CD8-positive, alpha-beta memory T cell (primary cell): ENCODE measurements at places on chromosomes 13 and 19. TPM values are rescaled to one million over a fixed set of nuclear protein-coding genes. Genes with fewer than 3 reads are reported as not detected.

The NCR1 gene
- 2.8 TPM for polyA plus RNA-seq

DNA sequence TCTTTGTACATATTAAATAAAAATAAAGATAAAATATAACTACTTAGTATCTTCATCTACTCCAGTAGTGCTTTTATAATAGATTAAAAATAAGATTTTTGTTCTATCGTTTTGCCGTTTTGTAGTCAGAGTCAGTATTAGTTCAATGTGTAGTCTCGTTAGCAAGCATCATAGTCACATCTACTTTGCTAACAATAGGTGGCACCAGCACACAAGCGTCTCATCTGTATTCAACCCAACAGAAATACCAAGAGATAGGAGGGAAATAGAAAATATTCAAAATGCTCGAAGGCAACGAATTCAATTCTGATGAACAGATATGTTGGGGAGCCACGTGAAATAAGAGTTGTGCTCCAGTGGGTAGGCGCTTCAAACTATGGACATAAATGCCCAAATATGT is 21.4 kb upstream of the MICU2 start:
- H3K4me1 ChIP-seq = no peaks in the 10 kb centered on the region
- no peak for DNase-seq
- H3K36me3 ChIP-seq = no peaks in the 10 kb centered on the region
- no peak overlapping the region for H3K4me3 ChIP-seq
- H3K27me3 ChIP-seq = peaks cover 3% of the 10 kb centered on the region
- H3K27ac ChIP-seq = no peak overlapping the region

DNA sequence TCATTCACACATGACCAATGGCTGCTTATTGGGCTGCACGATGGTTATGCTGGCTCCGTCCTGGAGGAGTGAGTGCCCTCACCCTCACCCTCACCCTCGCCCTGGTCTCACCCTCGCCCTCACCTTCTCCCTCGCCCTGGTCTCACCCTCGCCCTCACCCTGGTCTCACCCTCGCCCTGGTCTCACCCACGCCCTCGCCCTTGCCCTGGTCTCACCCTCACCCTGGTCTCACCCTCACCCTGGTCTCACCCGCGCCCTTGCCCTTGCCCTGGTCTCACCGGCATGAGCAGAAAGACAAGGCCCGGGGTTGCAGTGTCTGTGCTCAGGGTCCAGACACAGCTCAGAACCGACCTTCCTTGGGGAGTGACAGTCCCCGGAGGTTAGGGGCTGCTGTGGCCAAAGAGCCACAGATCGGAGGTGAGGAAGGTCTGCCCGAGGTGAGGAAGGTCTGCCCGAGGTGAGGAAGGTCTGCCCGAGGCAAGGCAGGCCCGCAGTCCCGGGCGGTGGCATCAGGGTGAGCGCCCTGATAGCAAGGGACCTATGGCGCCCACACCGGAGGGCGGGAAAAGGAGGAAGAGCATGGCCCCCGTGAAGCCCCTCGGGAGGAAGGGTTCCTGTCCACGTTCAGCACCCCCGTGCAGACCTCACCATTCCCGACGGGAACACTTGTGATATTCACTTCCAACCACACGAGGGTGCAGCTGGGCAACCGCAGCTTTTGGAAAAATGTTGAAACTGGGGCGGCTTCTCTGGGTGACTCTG is 65.6 kb downstream of the MCF2L start:
- no peaks in the 10 kb centered on the region for H3K36me3 ChIP-seq
- H3K4me3 ChIP-seq = no peak overlapping the region
- no peaks in the 10 kb centered on the region for H3K27me3 ChIP-seq
- no peak for DNase-seq
- no peaks in the 10 kb centered on the region for H3K4me1 ChIP-seq

DNA sequence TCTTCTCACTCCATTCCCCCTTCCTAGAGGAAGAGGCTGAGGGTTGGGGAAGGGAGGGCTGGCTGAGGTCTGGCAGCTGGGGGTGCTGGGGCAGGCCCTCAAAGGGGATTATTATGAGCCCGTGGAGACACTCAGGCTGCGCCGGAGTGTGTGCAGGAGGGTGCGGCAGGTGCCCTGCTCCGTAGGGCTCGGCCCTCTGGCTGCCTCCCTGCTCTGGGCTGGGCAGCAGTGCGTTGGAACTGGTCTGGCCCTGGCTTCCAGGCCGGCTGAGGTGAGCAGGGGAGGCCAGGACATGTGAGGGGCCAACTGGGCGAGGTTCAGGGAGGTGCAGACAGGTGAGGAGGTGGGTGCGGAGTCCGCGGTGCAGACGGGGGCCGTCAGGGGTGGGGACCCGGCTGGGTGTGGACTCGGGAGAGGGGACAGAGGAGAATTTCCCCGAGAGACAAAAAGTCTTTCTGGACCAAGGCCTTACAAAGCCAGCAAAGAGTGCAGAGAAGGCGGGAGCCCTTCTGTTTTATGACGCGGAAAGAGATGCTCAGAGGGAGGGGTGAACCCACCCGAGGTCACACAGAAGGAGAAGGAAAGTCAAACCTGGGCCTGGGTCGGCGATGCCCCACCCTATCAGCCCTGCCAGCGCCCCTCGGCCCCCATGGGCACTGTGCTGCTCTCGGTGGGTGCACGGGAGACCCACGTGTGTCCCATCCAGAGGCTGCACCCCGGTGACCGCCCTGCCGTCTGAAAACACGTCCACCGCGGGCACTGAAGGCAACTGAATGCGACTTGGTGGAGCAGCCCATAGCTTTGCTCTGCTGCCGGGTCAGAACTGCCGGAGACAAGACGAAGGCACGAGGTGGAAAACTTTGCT is 31.0 kb downstream of the PIP5K1C start:
- peaks cover 22% of the 10 kb centered on the region for H3K4me1 ChIP-seq
- no peak for DNase-seq

GRCh38 chr19:10503002-10503789 is at the start of gene KEAP1:
TSS of gene KEAP1 (minus strand) at chr19:10503356. CDS start at chr19:10500033, 3,323 bp downstream.
- H3K36me3 ChIP-seq = peaks cover 12% of the 10 kb centered on the region
- peak within 1 kb of the TSS; percentile 72 for H3K4me3 ChIP-seq
- H3K27me3 ChIP-seq = no peaks in the 10 kb centered on the region
- no peak for DNase-seq

- H3K27me3 ChIP-seq = peaks cover 36% of the 10 kb centered on the region
- peak; percentile 70 for DNase-seq
- H3K27ac ChIP-seq = no peak overlapping the region
- H3K4me1 ChIP-seq = peaks cover 37% of the 10 kb centered on the region
These were observed 3.3 kb upstream of the RGL3 start for GRCh38 chr19:11422163-11423065.

The ZNF554 gene
- polyA plus RNA-seq = 5.7 TPM

The PRR20E gene
- polyA plus RNA-seq = not detected

GRCh38 chr13:50393628-50394027 is 378.4 kb downstream of the KCNRG start:
- H3K36me3 ChIP-seq = no peaks in the 10 kb centered on the region
- no peak overlapping the region for H3K27ac ChIP-seq
- H3K4me1 ChIP-seq = no peaks in the 10 kb centered on the region
- DNase-seq = no peak
- no peaks in the 10 kb centered on the region for H3K27me3 ChIP-seq

- no peak for DNase-seq
- no peak overlapping the region for H3K4me3 ChIP-seq
- no peak overlapping the region for H3K27ac ChIP-seq
These were observed 43.4 kb upstream of the PDCD5 start for GRCh38 chr19:32537580-32537979.

The PROSER1 gene
- 20.2 TPM for polyA plus RNA-seq

DNA sequence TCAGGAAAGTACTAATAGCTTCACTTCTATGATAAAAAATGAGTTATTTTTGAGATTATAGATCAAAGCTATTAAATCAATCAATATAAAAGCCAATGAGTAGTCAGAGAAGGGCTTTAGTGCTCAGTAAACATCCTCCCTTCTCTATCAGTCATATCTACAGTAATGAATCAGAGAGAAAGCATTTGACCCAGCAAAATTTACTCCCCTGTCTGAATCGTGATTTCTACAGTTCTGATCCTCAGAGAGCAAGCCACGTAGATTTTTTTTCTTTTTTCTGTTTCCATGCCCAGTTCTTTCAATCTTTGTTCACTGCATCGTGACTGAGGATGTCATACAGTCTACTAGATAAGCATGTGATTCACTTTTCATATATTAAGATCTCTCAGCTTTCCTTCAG is 16.2 kb upstream of the MBNL2 start:
- H3K36me3 ChIP-seq = no peaks in the 10 kb centered on the region
- H3K4me1 ChIP-seq = peaks cover 13% of the 10 kb centered on the region
- no peak for DNase-seq
- H3K27me3 ChIP-seq = no peaks in the 10 kb centered on the region

- no peak overlapping the region for H3K4me3 ChIP-seq
- peaks cover 6% of the 10 kb centered on the region for H3K27me3 ChIP-seq
- no peak overlapping the region for H3K27ac ChIP-seq
- H3K4me1 ChIP-seq = peaks cover 11% of the 10 kb centered on the region
These were observed 3.5 kb upstream of the ZFP82 start for GRCh38 chr19:36421749-36422481.

The KASH5 gene
- not detected for polyA plus RNA-seq

DNA sequence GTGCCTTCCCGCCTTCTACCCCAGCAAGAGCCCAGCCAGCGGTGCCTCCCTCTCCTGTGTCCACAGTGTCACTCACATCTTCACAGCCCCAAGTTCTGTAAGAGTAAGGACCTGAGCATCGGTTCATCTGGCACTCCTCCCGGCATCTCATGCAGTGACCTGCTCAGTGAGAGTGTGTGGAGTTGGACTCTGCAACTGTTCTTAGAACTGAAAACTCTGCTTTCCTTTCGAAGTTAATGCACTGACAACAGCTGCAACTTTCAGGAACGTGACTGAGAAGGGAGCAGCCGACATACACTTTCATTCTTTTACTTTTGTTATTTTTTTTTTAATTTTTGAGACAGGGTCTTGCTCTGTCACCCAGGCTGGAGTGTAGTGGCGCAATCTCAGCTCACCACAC is 41.2 kb downstream of the CEP89 start:
- H3K4me3 ChIP-seq = no peak overlapping the region
- no peak overlapping the region for H3K27ac ChIP-seq
- DNase-seq = no peak
- H3K4me1 ChIP-seq = no peaks in the 10 kb centered on the region

The C13orf42 gene
- not detected for polyA plus RNA-seq

DNA sequence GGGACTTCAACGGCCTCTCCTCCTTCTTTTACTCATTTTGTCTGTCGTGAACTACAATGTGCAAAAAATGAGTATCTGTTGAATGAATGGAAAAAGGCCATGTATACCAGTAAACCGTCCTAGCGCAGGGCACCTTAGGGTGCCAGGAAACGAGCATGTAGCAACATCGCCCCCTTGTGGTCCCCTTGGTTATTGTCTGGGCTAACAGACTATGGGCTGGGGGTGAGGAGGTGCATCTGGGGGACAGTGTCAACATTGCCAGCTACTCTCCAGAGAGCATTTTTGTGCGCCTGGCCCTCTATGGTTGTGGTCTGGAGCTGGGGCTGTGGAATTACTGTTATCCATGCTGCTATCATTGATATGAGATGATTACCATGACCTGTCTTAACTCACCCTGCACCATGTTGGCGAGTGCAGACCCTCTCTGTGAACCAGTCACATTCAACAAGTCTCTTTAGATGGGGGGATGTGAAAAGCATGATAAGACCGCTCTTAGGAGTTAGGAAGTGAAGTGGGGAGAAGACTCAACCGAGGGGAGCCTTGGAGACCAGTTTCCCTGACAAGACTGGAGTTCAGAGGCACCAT is 22.8 kb upstream of the SIGLEC11 start:
- H3K36me3 ChIP-seq = peaks cover 20% of the 10 kb centered on the region
- no peaks in the 10 kb centered on the region for H3K27me3 ChIP-seq
- peak; percentile 68 for DNase-seq
- no peak overlapping the region for H3K27ac ChIP-seq

The MBD3L5 gene
- not detected for polyA plus RNA-seq

GRCh38 chr13:100184095-100184494 is 95.2 kb downstream of the PCCA start:
- peaks cover 14% of the 10 kb centered on the region for H3K4me1 ChIP-seq
- H3K27ac ChIP-seq = no peak overlapping the region
- no peak for DNase-seq
- H3K36me3 ChIP-seq = no peaks in the 10 kb centered on the region

- peaks cover 18% of the 10 kb centered on the region for H3K36me3 ChIP-seq
- no peaks in the 10 kb centered on the region for H3K27me3 ChIP-seq
- no peak overlapping the region for H3K27ac ChIP-seq
- no peak overlapping the region for H3K4me3 ChIP-seq
- no peaks in the 10 kb centered on the region for H3K4me1 ChIP-seq
These were observed 42.0 kb upstream of the GGACT start for GRCh38 chr13:100630555-100630954.

- H3K27me3 ChIP-seq = no peaks in the 10 kb centered on the region
- DNase-seq = no peak
- H3K27ac ChIP-seq = no peak overlapping the region
- H3K4me3 ChIP-seq = no peak overlapping the region
These were observed 88.1 kb downstream of the POSTN start for GRCh38 chr13:37510441-37510840.

The TNFSF9 gene
- 4.5 TPM for polyA plus RNA-seq
